ENCODE measurements at places on chromosomes 1 and 21.

DNA sequence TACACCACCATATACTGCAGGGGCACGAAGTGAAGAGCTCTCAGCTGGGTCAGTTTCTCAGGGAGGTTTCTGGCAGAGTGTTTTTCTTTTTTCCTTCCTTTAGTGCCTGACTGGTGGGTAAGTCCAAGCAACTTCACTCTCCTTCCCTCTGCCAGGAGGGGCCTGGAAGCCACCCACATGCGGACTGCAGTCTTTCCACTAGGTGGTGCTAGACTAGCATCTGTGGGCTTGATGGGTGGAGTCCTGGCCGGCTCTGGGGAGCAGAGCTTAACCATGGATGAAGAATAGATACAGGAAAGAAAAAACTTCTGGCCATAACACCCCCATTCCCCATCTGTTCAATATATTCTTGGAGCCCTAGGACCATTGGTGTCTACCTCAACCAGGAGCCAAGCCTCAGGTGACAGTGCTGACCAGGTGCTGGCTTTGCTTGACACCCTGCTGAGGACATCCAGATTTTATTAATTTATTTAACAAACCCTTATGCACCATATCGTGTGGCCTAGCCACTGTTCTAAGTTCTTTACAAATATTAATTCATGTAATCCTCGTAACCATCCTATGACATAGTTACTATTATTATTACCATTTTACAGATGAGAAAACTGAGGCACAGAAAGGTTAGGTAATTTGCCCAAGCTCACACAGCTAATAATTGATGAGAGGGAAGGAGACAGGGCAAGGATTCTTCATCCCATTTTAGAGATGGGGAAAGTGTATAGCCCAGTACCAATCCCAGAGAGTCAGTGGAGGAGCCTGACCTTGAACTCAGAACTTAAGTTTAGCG lies 126.7 kb upstream of the CSF3R start:
- no peak for DNase-seq

- DNase-seq: no peak
Measured at GRCh38 chr1:1352786-1353388, 3.7 kb upstream of the DVL1 start.

GRCh38 chr1:32539584-32540571 lies 651 bp downstream of the ZBTB8A start:
- DNase-seq: peak; percentile 9

GRCh38 chr1:88678405-88678804 lies 5.7 kb upstream of the PKN2 start:
- no peak for DNase-seq

DNA sequence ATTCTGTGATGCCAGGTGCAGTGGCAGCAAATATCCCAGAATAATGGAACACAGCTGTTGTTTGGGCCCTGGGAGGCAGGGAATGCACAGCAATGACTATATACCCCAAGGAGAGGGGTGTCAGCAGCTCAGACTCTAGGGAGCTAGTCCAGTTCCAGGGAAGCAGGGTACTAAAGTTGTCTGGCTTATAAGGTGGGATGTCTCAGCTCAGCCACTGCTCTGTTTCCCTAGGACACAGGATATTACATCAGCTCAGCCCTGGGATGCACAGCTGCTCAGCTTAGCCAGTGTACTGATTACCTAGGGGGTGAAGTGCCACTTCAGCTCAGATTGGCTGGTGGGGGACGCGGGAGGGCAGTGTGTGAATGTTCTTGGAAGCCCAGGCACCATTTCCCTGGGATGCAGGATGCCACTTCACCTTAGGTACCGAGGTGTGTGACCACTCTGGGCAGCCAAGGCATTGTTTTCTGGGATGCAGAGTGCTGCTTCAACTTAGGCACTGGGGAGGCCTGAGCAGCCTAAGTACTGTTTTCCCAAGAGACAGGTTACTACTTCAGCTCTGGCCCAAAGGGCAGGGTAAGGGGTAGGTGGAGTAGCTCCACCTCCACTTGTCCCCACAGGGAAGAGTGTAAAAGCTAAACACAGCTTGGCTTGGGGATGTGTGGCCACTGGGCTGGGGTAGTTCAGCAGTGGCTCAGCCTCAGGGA lies 59.4 kb downstream of the DIPK1A start:
- DNase-seq: no peak

DNA sequence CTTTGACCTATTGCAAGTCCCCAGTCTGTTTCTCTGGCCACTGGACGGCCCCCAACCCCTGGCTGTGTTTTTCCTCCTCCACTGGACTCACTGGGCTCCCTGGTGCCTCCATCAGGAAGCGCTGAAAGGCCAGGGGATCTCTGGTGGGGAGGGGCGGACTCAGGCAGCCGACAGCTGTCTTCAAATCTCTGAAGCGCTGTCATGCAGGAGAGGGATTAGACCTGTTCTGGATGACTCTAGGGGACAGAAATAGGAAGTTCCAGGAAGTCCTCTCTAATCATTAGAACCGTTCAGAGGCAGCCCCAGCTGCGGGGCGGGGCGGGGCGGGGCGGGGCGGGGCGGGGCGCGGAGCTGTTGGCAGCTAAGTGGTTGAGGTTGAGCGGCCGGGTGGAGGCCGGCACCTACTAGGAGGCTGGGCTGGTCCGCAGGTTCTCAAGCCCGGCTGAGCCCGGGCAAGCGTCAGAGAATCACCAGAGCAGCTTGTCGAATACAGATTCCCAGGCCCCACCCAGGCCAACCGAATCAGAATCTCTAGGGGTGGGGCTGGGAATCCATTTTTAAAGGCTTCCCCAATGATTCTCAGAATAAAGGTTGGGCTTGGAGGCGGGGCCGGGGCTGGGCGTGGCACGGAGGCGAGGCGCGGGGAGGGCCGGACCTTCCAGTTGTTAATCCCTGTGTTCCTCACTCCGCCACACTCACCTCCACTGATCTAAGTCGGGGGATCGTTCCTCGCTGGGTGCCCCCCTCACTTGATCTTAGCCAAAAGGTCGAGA lies 11.4 kb upstream of the PHLDA3 start:
- no peak for DNase-seq

GRCh38 chr1:206497363-206497762 lies 10.0 kb upstream of the RASSF5 start:
- no peak for DNase-seq

- no peak for DNase-seq
Measured at GRCh38 chr1:208043691-208044181, 132.8 kb upstream of the CD34 start.

DNA sequence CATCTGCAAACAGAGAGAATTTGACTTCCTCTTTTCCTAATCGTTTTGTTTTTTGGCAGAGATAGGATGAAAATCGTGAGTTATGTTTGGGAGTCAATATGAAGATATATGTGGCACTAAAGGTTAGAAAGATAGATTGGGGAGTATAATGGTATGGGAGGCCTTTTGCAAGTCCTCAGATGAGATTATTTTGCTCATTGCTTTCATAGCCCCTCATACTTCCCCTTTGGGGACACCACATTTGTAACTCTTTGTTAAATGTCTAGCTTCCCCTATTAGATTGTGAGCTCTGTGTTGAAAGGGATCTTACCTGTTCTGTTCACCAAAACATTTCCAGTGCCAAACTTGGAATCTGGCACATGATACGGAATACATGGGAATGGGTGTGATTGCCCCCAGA lies 30.2 kb downstream of the RAVER2 start:
- DNase-seq: no peak

GRCh38 chr1:62263814-62264353 lies 55.4 kb downstream of the KANK4 start:
- DNase-seq: no peak

GRCh38 chr1:151069103-151069486 lies 1.5 kb upstream of the GABPB2 start:
- DNase-seq: no peak

GRCh38 chr1:59427155-59427554 lies 130.3 kb downstream of the FGGY start:
- DNase-seq: no peak

- DNase-seq: no peak
Measured at GRCh38 chr1:222643606-222643937, 25.7 kb downstream of the MIA3 start.

DNA sequence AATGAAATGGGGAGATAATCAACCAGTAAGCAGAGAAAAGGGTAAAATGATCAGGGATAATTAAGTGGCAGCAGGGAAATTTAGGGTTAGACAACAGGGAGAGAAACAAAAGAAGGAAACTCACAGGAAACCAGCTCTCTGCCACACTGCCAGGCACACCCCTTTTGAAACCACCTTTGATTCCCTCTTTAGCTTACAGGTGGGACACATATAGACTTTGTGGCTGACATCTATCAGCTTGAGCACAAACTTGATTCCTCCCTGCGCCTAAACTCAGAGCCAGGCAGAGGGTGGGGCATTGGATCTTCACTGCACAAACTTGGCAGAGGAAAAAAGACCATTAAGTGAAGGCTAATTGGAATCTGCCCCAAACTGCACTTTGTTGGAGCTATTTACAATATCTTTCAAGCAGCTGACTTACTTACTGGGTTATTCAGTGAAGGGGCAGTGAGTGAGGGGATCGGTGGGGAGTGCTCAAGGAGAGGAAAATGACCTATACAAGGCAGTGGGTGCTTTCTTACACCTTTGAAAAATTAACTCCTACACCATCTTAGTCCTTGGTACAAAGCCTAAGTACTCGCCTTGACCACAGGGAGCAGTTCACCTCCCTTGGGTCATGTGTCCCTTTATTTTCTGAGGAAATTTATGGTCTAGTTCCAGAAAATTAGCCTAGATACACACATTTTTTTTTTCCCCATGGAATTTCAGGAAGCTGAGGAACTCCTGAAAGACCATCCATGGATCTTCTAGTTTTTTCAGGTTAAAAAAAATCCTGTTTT lies 60.2 kb downstream of the PBX1 start:
- DNase-seq: no peak

GRCh38 chr1:2348346-2349325 lies 42.7 kb downstream of the MORN1 start:
- DNase-seq: no peak

- no peak for DNase-seq
Measured at GRCh38 chr1:67747671-67748546, 62.9 kb downstream of the GADD45A start.

GRCh38 chr1:247332215-247332622 lies 552 bp upstream of the ZNF496 start:
- DNase-seq: no peak

GRCh38 chr21:24272521-24272938 lies 1334.8 kb downstream of the MRPL39 start:
- DNase-seq: no peak

- no peak for DNase-seq
Measured at GRCh38 chr21:45020629-45021427, 53.6 kb upstream of the ADARB1 start.

DNA sequence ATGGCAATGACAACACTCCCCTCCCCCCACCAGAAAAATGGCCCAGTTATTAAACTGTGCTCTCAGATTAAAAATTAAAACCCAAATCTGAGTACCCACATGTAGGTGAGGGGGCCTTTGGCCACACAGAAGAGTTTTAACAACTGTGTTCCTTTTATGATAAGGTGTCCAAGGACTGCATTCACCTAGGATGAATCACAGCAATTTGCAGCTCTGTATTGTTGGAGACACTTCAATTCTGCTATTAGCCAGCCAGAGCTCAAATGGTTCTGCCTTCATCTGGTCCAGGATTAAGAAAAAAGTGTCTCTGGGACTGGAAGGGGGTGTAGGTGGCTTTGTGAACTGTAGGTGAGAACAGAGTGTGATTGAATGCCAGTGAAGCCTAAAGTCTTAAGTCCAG lies 43.3 kb upstream of the DIRAS3 start:
- no peak for DNase-seq

GRCh38 chr1:168437821-168438220 lies 106.0 kb downstream of the XCL2 start:
- no peak for DNase-seq

DNA sequence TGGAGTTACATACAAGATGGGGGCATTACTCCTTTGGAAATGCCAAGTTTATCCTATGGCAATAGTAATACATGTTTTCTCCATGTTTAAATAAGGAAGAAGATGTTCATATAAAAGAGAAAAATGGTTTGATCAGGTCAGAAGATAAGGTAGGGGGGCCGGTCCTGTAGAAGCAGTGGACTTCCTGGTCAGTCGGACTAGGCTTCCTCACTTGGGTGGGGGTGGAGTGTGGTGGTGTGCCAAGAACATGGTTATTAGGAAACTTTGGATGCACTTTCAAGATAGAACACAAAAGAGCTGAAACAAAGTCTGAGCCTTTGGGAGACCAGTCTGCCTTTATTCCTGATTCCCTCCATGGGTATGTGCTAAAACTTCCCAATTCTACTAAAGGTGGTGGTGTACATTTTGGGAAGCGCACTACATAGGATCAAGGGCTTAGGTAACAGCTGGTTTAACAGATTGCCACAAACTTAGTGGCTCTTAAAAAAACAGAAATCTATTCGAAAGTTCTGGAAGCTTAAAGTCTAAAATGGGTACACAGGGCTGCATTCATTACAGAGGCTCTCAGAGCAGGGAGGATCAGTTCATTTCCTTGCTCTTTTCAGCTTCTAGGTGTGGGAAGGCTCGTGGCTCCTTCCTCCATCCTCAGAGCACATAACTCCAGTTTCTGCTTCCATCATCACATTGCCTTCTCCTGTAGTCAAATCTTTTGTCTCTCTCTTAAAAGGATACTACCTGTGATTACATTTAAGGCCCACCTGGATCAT lies 64.6 kb downstream of the KDM1A start:
- DNase-seq: no peak

DNA sequence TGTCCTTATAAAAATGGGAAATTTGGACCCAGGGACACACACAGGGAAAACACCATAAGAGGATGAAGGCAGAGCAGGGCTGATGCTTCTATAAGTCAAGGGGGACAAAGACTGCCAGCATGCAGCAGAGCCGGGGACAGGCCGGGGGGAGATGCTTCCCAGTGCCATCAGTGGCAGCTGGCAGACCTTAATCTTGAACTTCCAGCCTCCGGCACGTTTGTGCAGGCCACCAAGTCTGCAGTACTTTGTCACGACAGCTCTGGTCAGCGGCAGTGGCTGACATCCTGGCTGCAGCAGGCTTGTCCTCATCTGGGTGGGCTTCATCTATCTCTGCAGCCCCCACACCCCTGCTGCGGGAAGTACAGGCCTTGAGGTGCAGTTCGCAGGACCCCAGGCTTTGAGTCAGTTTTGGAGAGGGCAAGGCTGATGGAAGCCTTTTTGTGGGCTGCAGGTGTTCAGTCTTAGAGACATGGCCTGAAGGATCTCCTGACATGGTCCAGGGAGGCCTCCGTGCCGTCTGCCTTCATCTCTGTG lies 186.0 kb downstream of the DYRK1A start:
- DNase-seq: no peak

DNA sequence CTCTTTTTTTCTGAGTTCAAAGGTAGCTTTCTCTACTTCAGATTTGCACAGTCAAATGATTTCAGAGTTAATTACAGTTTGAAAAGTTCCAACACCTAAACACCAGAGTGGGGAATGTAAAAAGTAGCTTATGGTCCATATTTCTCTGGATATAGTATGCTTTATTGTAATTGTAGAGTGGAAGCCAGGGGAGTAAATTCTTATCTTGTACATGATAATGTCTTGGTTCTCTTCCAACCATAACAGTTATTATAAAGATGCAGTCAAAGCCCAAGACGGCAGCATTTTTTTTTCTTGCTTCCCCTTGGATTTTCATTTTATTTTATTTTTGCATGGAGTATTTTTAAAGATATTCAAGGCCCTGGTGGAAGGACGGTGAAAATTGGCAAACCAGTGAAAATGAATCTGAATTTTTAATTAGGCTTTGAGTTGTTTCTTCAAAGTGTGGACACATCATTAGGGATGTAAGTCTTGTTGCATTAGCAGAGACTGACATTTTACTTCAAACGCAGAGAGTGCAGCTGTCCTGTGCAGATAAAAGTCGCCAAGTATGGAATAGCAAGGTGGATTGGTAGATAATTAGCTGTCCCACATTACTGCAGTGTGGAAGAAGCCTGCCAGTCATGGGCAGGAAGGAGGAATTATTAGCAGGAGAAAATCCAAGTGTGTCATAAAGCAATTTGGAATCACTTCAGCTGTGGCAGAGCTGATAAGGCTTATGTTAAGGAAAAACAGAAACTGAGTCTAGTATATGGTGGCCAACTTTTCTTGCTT lies 11.3 kb downstream of the CACHD1 start:
- no peak for DNase-seq
